Thoracic aorta endothelial cell (primary cell): ENCODE measurements at places on chromosomes 16 and 17. TPM values are rescaled to one million over a fixed set of nuclear protein-coding genes. Genes with fewer than 3 reads are reported as not detected.

KRTAP3-2 gene
- not detected in 2 replicates for total RNA-seq

NPIPA8 gene
- 0.22 TPM in 1 of 2 replicates, not detected in the other for total RNA-seq

CD300A gene
- total RNA-seq, result not detected in 2 replicates

ARHGAP44 gene
- total RNA-seq, result 0.27 and 0.57 TPM in 2 replicates

NPW gene
- total RNA-seq, result 0.13 and 0.72 TPM in 2 replicates

SLFN14 gene
- total RNA-seq, result not detected in 2 replicates

USP32 gene
- total RNA-seq, result 60.8 and 82.4 TPM in 2 replicates
